ENCODE measurements at places on chromosomes 6 and 20.

GRCh38 chr6:170280689-170281045 lies 10.2 kb downstream of the DLL1 start:
- peak; percentile 54 for DNase-seq

- peak; percentile 43 for DNase-seq
Measured at GRCh38 chr20:58855506-58856389, 3.2 kb downstream of the GNAS start.

DNA sequence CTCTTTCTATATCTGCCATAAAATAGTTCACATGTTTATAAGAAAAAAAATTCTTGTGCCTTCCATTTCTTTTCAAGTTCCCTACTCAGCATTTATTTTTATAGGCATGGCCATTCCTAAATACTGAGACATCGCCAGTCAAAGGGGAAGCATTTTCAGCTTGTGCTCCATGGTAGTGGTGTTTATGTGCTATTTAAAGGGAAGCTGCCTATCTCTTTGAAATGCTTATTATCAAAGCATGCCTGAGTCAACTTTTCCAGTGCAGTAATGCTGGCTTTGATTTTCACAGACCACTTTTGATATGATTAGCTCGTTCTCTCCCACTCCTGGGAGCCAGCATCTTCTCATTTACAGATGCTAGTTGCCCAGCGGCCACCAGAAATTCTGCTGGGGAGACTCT lies 124.1 kb upstream of the RIN2 start:
- no peak for DNase-seq

GRCh38 chr6:125013938-125014660 lies 51.9 kb downstream of the RNF217 start:
- no peak for DNase-seq

GRCh38 chr6:45377043-45377553 lies 636 bp downstream of the SUPT3H start:
- no peak for DNase-seq

Data from ascending aorta (tissue), 2 donors.